ENCODE measurements at places on chromosomes 1 and 21.

DNA sequence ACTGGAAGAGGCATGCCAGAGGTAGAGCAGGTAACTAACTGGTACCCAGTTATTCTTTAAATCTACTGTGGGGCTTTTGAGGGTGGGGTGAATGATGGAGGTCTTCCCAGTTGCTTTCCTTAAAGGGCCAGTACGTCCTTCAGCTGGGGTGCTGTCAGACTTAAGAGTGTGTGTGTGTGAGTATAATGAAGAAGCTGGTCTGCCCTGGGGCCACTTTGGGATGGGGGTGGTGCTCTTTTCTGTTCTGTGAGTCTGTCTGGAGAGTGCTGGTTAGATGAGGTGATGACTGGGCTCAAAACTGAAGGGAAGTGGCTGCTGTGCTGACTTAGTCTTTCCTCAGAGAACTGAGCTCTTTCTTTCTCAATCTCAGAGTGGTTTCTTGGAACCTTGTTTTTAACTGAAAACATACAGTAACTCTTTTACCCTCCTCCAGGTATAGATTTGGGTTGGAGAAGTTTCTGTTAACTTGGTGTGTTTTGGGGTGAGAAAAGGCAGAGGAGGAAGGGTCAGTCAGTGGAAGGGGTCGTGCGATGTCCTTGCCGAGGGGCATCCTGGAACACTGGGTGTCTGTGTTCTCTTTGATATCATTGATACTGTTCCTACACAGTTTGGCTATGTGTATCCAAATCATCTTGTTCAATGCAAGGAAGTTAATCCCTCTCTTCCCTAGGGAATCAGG is 746 bp downstream of the MACF1 start:
- DNase-seq = peak; percentile 64

DNA sequence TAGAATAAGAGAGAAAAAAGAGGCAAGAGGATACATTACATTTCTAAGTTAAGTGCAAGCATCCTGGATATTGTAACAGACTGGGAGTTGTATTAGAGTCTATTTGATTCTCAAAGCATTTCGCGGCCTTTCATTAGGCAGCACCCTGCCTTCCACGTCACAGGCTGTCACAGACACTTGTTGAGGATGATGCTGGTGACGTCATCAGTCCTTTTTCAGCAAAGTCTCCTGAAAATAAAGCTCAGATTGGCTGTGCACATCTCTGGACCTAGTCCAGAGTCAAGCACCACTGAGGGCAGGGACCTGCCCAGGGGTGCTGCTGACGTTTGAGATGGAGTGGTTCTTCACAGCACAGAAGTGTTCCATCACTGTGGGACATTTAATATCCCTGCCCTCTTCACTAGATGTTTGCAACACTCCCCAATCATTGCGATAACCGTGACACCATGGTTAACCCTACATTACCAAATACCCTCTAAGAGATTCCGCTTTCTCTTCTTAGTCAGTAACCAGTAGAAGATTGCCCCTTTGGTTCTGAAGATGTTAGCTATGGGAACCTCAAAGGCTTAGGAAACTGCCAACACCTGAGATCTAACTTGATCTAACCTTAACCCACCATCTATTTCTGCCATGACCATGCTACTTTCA is 72.7 kb upstream of the F3 start:
- no peak for DNase-seq

GRCh38 chr1:154012129-154012528 is 21.6 kb downstream of the RPS27 start:
- no peak for DNase-seq

- no peak for DNase-seq
These were observed 76.7 kb upstream of the CD1D start for GRCh38 chr1:158103861-158104522.

GRCh38 chr1:84569216-84569615 is 5.0 kb downstream of the CTBS start:
- DNase-seq = no peak

- no peak for DNase-seq
These were observed 17.7 kb downstream of the CRYZ start for GRCh38 chr1:74715236-74715502.

DNA sequence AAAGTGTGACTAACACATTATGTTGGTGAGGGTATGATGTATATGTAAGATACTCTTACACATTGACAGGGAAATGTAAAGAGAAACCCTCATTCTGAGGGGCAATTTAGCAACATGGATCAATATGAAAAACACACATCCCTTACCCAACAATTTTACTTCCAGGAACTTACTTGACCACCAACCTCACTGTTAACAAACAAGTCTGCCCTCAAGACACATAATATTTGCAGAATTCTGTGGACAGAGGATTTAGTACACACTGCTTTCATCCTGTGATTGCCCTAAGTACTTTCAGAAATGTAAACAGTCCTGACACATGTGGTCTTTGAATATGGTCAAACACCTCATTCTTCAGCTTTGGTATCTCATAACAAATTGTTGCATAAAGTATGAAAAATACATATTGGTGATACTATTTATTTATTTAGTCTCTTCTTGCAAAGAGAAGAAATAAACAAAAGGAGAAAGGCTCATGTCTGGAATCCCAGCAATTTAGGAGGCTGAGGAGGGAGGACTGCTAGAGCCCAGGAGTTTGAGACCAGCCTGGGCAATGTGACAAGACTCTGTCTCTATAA is 6.9 kb downstream of the USP48 start:
- DNase-seq = no peak

- DNase-seq = no peak
These were observed 68.8 kb downstream of the KDM1A start for GRCh38 chr1:23088027-23088426.

DNA sequence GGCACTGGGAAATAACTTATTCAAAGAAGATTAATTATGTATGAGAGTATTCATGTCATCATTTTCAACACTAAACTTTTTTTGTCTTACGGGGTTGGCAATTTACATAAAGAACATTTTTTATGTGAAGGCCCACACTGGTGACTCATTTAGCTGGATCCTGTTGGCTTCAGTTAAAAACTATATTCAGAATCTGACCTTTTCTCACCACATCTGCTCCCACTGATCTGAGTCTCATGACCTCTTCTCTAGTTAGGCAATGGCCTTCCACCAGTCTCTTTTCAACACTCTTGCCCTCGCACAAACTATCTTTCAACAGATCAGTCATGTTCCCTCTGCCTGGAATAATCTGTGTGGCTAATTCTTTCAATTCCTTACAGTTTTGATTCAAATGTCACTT is 53.4 kb downstream of the TMPRSS15 start:
- DNase-seq = peak; percentile 53

- DNase-seq = no peak
These were observed 110.4 kb upstream of the IPO9 start for GRCh38 chr1:201718346-201719202.

- DNase-seq = no peak
These were observed 7.5 kb downstream of the NBPF1 start for GRCh38 chr1:16605532-16606505.

DNA sequence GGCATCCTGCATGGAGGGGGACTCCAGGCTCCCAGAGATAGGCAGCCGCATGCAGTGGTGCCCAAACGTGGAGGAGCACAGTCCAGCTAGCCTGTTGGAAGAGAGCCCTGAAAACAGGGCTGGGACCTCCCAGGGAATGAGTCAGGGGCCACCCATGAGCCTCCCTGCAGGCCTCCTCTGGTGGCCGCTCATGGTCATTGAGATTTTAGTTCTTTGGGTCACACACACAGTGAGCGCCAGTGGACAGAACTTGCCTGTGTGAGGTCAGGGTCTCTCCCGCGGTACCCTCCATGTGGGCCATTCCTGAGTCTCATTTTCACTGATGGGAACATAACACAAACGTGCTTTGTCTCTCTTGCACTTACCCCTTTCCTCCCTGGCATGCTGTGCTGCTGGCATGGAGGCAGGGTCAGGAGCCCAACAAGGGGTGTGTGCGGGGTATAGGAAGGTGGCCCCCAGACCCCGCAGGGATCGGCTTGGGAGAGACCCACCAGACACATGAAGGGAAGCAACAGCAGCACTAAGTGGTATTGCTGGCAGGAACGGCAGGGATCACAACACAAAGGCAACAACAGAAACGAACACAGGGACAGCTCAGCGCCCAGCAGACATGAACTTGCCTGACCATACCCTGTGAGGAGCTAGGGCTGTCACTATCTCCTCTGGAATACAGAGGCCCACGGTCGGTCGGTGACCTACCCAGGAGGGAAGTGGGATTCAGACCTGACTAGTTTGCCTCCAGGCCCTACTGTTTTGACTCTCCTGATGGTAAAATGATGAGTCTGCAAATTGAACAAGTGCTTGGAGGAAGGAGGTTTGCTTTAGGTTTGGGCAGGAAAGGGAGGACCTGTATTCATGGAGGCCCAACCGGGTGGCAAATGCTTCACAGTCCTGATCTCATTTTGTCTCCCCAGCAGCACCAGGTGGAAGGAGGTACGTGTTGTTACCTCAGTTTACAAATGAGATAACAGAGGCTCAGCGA is 31.8 kb downstream of the ABCG1 start:
- no peak for DNase-seq

DNA sequence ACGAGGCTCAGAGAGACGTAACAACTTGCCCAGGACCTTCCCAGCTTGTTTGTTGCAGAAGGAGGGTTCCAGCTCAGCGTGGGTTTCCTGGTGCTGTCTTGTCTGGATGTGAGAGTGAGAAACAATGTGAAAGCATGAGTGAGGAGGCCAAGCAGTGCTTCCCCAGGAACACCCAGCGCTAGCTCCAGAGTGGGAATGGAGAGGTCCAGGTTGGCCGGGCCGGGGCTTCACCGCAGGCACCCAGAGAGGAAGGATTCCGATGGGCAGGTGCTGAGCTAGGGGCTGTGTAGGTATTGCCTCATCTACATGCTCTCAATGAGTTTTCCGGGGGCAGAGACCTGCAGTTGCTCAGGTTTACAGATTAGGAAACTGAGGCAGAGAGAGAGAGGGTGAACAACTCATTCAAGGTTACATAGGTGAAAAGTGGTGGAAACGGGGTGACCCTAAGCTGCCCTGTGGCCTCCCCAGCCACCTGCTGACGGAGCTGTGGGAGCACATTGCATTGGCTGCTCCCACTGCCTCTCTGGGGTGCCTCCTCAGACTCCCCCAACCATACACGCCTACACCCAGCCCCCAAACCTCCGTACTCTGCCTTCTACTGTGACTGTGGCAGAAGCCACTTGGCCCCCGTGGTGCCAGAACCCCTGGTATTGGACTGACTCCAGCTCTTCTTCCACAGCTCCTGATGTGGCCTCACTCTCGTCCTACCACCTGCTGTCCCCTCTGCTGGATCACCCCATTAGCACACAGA is 51.2 kb downstream of the B3GALT5 start:
- no peak for DNase-seq

DNA sequence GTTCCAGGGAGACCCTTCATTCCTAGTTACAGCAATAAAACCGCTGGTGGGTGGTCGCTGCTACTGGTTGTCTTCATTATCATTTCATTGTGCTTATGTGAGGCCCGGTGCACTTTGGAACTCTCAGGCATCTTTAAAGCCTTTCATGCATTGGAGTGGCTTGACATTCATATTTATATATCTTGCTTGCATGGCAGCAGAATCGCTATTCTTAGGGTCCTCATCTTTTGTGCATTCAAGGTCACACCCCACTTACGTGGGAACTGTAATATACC is 110.1 kb downstream of the ZBTB18 start:
- no peak for DNase-seq

DNA sequence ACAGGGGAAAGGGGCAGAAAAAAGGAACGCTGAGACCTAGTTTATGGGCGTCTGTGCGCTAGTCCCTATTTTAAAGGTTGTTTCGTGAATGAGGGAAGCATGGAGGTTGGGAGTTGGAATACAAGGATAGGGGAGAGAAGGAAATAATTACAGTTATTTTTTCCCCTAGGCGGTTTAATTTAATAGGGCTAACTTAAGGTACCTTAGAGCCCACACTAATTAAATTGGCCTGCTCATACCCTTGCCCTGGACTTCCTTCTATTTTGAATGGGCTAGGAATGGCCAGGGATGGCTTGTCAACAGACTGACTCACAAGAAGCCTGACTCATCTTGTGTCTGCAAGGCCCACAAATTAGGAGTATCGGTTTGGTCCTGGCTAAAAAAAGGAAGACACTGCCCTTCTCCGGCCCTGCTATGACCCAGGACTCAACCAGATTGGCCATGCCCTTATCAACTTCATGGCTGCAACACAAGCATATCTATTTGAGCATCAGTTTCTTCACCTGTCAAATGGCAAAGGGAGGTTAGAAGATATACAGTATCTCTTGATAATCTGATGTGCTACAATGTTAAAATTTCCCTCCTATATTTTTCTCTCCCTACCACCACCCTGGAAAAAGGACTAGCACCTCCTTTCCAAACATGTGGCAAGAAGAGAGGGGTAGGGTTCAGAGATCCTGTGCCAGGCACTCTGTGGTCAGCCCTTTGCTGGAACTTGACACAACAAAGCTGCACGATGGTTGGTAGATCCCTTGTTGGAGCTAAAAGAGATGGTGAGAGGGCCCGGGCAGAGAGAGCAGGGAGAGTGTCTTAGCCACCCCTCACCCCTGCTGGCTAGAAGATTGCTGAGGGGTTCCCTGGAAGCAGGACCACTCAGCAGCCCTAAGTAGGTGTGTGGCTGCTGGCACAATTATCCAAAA is 2.2 kb upstream of the SSBP3 start:
- peak; percentile 59 for DNase-seq

All from fibroblast of the conjunctiva (primary cell).